ENCODE measurements at places on chromosomes 16 and 17.

- H3K36me3 ChIP-seq, result peaks cover 100% of the 10 kb centered on the region
- peak overlapping the region; percentile 74 for H3K27ac ChIP-seq
- H3K27me3 ChIP-seq, result no peaks in the 10 kb centered on the region
Observed at GRCh38 chr17:47660064-47660492, 10.4 kb downstream of the KPNB1 start.

DNA sequence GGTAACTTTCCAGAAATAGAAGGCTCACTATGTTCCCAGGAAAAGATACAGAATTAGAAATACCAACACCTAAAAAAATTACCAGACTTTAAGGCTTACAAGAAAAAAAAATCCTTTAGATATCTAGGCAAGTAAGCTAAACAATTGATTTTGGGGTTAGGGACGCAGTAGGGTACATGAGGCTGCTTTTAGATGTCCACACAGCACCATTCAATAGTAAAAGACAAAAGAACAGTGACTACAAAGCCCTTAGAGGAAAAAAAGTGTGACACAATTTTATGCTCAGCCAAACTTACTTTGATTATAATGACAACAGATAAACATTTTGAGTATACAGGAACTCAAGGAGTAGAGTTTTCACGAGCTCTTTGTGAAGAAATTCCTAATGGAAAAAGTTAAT is 29.9 kb downstream of the METTL16 start:
- H3K27me3 ChIP-seq, result no peaks in the 10 kb centered on the region
- no peak for ATAC-seq
- peak overlapping the region; percentile 76 for H3K4me3 ChIP-seq
- H3K27ac ChIP-seq, result peak overlapping the region; percentile 92

DNA sequence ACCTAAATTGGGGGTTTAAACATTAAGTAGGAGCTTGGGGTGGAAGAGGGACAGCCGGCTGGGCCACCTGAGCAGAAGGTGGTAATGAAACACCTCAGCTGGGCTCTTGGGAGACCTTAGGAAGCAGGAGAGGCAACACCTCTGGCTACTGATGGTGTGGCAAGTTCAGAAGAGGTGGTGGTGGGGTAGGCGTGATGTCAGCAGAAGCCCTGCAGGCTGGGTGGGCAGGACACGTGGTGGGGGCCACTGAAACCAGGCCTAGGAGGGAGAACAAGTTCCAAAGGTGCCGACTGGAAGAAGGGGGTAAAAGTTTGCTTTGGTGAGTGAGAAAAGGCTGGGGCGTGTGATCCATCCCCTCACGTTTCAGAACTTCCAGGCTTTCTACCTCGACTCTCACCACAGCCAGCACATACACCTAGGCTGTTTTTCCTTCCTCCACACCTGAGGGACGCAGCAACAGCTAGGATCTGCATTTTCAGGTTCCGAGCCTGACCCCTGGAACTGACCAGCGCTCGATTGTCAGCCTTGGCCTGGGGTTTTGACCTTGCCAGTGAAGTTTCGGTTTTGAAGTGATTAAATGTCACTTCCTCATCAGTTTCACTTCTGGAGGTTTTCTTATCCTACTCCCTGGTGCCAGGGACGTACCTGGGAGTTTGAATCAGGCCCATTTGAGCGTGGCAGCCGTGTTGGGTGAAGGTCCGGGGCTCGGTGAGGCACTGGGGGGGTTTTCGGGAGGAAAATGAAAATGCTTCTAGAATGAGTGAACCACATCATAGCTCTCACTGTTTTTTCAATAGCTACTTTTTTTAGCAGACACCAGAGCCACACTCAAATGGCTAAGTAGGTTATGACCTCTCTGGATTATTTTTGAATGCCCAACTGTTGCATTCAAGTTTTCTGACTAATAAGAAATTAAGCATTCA is 10.0 kb downstream of the SNN start:
- H3K4me3 ChIP-seq, result peak overlapping the region; percentile 7
- peaks cover 63% of the 10 kb centered on the region for H3K36me3 ChIP-seq
- no peaks in the 10 kb centered on the region for H3K27me3 ChIP-seq
- ATAC-seq, result peak; percentile 9
- no peak overlapping the region for H3K27ac ChIP-seq
- H3K4me1 ChIP-seq, result peaks cover 35% of the 10 kb centered on the region

DNA sequence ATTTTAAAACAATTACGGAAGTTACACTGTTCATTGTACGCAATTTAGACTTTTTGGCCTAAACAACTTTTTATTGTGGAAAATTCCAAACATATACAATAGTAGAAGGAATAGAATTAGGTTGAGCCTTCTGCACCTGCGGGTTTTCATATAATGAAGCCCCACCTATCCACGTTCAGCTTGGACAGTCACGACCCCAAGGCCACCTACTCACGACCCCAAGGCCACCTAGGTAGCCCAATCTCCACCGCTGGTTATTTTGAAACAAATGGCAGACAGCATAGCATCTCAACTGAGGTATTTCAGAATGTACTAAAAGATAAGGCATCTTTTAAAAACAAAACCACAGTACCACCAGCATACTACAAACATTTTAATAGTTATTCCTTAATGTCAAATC is 631 bp downstream of the NLRC5 start:
- peaks cover 96% of the 10 kb centered on the region for H3K36me3 ChIP-seq
- ATAC-seq, result no peak
- peaks cover 52% of the 10 kb centered on the region for H3K4me1 ChIP-seq

DNA sequence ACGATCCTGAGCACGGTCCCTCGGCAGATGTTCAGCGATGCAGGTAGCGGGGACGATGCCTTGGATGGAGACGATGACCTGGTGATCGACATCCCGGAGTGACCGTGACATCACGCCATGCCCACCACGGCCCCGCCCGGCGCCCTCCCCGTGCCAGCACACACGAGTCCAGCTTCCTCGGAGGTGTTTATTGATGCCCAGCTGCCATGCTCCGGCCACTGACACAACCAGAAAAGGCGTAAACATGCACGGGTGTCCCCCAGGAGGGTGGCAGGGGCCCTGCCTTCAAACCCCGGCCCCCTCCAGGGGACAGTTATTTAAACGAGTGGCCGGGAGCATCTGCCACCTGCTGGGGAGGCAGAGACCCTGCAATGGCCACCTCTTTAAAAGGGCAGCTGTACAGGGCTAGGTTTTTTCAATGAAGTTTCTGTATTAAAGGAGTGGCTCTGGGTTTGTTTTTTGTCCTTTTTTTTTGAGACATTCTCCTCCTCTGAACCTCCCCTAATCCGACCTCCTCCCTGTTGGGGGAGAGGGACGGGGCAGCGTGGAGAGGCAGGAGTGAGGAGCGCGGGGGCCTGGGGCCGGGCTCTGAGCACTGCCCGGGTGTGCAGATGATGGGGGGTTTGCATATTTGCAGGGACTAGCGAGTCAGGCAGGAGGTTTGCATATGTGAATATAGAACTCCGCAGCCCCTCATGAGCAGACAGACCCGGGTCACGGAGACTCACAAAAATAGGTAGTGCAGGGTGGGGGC is 5.3 kb downstream of the DOC2A start:
- peak; percentile 61 for ATAC-seq
- H3K27me3 ChIP-seq, result peaks cover 12% of the 10 kb centered on the region
- H3K4me1 ChIP-seq, result peaks cover 6% of the 10 kb centered on the region
- H3K36me3 ChIP-seq, result peaks cover 24% of the 10 kb centered on the region
- no peak overlapping the region for H3K4me3 ChIP-seq

DNA sequence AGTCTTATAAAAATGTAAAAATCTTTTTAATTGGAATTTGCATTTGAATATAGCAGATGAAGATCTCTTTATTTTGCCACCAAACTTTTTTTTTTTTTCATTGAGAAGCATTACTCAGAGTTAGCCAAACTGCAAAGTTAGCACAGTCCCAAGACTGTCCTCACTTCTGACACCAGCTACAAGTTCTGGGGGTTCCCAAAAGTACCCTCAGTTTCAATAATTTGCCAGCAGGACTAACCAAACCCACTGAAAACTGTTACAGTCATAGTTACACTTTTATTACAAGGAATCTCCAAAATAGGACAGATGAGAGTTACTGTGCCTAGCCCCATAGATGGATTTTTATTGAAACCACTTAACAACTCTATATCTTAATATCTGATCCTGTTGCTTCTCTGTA is 144.1 kb downstream of the CHD9 start:
- H3K27ac ChIP-seq, result no peak overlapping the region
- peaks cover 4% of the 10 kb centered on the region for H3K4me1 ChIP-seq
- H3K27me3 ChIP-seq, result no peaks in the 10 kb centered on the region
- ATAC-seq, result peak; percentile 40
- no peaks in the 10 kb centered on the region for H3K36me3 ChIP-seq

GRCh38 chr17:55348749-55349354 is 72.8 kb downstream of the MMD start:
- peak overlapping the region; percentile 50 for H3K27ac ChIP-seq
- ATAC-seq, result no peak
- peak overlapping the region; percentile 52 for H3K4me3 ChIP-seq
- H3K27me3 ChIP-seq, result no peaks in the 10 kb centered on the region
- H3K4me1 ChIP-seq, result peaks cover 35% of the 10 kb centered on the region

- no peak overlapping the region for H3K4me3 ChIP-seq
- no peak overlapping the region for H3K27ac ChIP-seq
- no peaks in the 10 kb centered on the region for H3K4me1 ChIP-seq
- H3K36me3 ChIP-seq, result peaks cover 8% of the 10 kb centered on the region
Observed at GRCh38 chr17:47077576-47077975, 98.5 kb upstream of the RPRML start.

GRCh38 chr17:47952171-47953021 is 5.3 kb downstream of the PRR15L start:
- peaks cover 29% of the 10 kb centered on the region for H3K36me3 ChIP-seq
- no peak for ATAC-seq
- peaks cover 8% of the 10 kb centered on the region for H3K4me1 ChIP-seq

DNA sequence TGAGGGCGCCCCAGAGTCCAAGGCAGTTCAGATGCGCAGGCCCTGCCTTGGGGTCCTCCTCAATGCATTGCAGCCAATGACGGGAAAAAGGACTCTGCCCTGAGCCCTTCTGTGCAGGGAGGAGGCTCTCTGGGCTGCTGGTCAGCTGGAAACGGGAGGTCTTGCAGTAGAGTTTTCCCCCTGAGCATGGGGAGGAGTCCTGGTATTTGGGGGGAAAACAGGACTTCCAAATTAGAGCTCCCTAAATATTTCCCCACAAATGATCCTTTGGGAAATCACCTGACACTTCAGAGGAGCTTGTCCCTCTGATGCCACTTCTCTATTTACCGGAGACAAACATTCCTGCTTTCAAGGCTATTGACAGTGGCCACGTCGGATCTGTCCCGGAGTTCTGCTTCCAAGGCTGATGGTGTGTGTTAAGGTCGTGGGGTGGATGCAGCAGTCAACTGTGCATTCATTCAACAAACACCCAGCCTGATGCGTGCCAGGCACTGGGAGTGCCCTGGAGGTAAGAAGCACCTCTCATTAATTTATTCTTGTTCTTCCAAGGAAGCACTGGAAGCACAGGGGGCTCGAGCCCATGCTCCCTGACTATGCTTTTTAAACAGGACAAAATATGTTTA is 73.0 kb upstream of the DNAH17 start:
- peaks cover 7% of the 10 kb centered on the region for H3K4me1 ChIP-seq
- H3K4me3 ChIP-seq, result no peak overlapping the region
- no peak for ATAC-seq
- H3K27ac ChIP-seq, result no peak overlapping the region
- H3K36me3 ChIP-seq, result no peaks in the 10 kb centered on the region

GRCh38 chr16:69440250-69440649 is 15.8 kb downstream of the CYB5B start:
- peaks cover 27% of the 10 kb centered on the region for H3K4me1 ChIP-seq
- no peak for ATAC-seq
- H3K36me3 ChIP-seq, result peaks cover 38% of the 10 kb centered on the region
- no peaks in the 10 kb centered on the region for H3K27me3 ChIP-seq
- H3K4me3 ChIP-seq, result no peak overlapping the region

GRCh38 chr16:66254106-66254505 is 112.4 kb upstream of the CDH5 start:
- ATAC-seq, result no peak
- H3K27me3 ChIP-seq, result peaks cover 21% of the 10 kb centered on the region
- no peaks in the 10 kb centered on the region for H3K4me1 ChIP-seq
- H3K27ac ChIP-seq, result no peak overlapping the region

- H3K27ac ChIP-seq, result no peak overlapping the region
- no peaks in the 10 kb centered on the region for H3K36me3 ChIP-seq
- peak; percentile 69 for ATAC-seq
- no peaks in the 10 kb centered on the region for H3K4me1 ChIP-seq
Observed at GRCh38 chr17:65936013-65936412, 255.9 kb downstream of the CEP112 start.

DNA sequence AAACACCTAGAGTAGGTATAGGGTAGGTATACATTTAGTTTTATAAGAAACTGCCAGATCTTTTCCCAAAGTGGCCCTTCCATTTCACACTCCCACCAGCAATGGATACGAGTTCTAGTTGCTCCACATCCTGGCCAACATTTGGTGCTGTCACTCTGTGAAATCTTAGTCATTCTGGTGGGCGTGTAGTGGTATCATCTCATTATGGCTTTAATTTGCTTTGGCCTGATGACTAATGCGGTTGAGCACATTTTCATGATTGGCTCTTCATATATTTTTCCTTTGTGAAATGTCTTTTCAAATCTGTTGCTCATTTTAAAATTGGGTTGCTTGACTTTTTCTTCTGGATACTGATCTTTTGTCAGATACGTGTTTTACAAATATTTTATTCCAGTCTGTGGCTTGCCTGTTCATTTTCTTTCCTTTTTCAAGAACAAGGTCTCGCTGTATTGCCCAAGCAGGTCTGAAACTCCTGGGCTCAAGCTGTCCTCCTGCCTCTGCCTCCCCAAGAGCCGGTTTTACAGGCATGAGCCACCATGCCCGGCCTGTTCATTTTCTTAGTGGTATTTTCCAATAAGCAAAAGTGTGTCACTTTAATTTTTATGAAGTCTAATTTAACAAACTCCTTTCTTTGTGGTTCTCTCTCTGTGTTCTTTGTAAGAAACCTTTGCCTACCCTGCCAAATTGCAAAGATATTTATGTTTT is 192.4 kb downstream of the SEC14L1 start:
- no peaks in the 10 kb centered on the region for H3K27me3 ChIP-seq
- H3K4me1 ChIP-seq, result peaks cover 28% of the 10 kb centered on the region
- peak overlapping the region; percentile 81 for H3K27ac ChIP-seq

GRCh38 chr16:64094992-64095634 is 1026.8 kb downstream of the CDH11 start:
- H3K27me3 ChIP-seq, result no peaks in the 10 kb centered on the region
- H3K36me3 ChIP-seq, result no peaks in the 10 kb centered on the region
- H3K27ac ChIP-seq, result no peak overlapping the region
- no peak overlapping the region for H3K4me3 ChIP-seq
